ENCODE measurements at places on chromosomes 2 and 18.

GRCh38 chr2:197322143-197322542 lies 11.6 kb upstream of the ANKRD44 start:
- DNase-seq, result no peak

DNA sequence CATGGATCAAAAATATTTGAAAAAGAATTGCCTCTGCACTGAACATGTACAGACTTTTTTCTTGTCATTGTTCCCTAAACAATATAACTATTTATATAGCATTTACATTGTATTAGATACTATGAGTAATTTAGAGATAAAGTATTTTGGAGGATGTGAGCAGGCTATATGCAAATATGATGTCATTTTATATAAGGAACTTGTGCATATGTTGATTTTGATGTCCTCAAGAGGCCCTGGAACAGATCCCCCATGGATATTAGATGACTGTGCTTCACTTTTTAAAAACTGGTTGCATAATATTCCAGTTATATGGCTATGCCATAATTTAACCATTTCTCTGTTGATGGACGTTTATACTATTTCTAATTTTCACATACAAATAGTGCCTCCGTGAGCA lies 16.5 kb downstream of the LCLAT1 start:
- no peak for DNase-seq

DNA sequence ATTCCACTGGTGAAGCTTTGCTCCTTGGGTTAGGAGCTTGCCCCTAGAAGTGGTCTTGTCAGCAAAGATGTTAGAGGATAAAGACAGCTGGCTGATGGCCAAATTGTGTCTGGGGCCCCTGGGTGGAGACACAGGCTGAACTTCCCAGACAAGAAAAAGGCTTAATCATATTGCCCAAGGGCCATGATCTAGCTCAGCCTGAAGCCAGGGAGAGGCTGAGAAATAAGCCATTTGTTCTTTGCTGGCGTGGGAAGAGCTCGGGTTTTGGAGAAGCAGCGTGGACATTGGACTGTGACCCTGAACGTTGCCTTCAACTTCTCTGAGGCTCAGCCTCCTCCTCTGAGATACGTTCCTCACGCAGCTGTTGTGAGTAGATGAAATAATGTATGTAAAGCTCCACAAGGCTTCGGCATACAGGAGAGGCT lies 153.0 kb downstream of the ZFP36L2 start:
- DNase-seq, result peak; percentile 58

GRCh38 chr2:104476563-104476988 lies 377.3 kb upstream of the POU3F3 start:
- DNase-seq, result peak; percentile 44

DNA sequence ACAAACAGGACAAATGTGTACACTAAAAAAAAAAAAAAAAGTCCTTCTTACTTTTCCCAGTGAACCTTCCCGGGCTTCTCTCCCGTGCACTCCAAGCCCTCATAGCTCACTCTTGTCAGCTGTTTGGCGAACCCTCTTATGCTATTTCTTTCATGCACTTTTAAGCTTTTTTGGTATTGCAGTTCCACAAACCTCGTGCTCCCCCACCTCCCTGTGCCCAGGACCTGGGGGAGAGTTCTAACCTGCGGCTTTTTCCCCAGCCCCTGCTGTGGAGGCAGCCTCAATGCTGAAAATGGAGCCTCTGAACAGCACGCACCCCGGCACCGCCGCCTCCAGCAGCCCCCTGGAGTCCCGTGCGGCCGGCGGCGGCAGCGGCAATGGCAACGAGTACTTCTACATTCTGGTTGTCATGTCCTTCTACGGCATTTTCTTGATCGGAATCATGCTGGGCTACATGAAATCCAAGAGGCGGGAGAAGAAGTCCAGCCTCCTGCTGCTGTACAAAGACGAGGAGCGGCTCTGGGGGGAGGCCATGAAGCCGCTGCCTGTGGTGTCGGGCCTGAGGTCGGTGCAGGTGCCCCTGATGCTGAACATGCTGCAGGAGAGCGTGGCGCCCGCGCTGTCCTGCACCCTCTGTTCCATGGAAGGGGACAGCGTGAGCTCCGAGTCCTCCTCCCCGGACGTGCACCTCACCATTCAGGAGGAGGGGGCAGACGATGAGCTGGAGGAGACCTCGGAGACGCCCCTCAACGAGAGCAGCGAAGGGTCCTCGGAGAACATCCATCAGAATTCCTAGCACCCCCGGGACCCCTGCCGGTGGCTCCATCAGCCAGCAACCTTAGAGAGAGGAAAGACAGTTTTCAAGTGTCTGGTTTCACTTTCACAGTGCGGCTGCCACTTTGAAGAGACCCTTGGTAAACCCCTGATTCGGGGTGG lies 826 bp downstream of the KCNE4 start:
- no peak for DNase-seq

DNA sequence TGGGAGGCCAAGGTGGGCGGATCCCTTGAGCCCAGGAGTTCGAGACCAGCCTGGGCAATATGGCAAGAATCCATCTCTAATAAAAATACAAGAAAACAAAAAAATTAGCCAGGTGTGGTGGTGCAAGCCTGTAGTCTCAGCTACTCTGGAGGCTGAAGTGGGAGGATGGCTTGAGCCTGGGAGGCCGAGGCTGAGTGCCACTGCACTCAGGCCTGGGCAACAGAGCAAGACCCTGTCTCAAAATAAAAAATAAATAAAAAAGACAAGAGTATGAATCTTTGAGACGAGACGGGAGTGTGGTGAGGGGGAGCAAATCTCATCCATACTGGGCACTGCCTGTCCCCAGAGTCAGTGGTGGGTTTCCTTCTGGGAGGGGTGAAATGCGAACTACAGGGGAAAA lies 12.2 kb downstream of the GPR17 start:
- DNase-seq, result no peak

DNA sequence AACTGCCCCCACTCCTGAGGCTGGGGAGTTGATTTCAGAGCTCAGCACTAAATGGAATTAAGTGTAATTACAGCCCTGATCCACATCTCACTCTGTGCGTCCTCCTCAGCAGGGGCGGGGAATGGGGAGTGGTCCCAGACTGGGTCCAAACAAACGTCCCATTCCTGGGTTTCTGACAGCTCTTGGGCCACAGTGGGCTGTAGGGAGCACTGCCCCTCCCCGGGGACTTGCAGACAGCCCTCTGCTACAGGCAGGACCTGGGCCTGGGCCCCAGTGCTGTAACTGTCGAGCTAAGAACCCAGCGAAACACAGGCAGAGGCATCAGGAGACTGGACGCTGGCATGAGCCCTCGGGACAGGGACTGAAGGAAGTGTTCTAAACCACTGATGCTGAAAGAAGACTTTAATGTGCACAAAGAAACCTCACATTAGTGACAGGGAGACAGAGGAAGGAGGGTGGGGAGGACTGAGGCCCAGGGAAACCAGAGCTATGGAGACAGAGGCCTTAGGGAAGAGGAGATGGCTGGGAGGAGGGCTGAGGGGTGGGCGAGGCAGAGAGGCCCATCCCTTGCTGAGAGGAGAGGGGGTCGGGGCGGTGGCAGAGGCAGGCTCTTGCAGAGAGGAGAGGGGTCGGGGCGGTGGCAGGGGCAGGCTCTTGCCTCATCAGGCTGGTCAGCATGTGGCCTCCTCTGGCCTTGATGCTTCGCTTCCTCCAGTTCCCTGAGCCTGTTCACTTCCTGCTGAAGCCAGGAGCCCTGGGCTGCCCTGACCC lies 5.8 kb upstream of the SEMA4C start:
- peak; percentile 98 for DNase-seq

- no peak for DNase-seq
Observed at GRCh38 chr18:54872681-54873080, 44.4 kb downstream of the RAB27B start.

DNA sequence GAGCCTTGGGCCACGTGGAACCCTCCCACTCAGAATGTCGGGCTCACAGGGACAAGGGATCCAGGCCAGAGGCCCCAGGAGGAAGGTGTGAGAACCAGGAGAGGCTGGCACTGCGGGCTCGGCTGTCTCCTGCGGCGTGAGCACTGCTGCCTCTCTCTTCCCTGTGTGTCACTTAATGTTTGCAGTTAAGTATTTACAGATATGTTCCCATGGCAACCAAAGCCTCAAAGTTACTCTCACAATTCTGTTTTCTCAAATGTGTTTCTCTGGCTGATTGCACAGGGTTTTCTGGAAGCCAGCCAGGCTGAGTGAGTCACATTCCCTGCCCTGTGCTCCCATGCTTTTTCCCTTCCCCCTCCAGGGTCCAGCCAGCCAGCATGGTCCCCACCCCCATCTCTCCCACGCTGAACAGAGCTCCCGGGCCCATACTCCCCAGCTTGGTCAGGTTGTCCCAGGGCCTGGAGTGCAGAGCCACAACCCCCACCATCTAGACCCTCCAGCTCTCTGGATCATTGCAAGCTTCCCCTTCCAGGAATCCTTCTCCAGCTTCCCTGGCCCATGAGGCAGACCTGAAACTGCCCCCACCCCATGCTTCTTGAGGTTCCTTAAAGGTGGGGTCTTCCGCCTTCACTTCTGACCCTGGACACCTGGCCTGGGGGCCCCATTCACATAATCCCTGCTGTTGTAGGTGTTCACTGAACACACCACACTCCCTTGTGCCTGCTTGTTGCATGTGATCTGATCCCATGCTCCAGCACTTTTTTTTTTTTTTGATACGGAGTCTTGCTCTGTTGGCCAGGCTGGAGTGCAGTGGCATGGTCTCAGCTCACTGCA lies 265.9 kb downstream of the CELF4 start:
- peak; percentile 90 for DNase-seq

GRCh38 chr18:76495435-76496193 lies 572 bp upstream of the ZNF516 start:
- DNase-seq, result no peak

DNA sequence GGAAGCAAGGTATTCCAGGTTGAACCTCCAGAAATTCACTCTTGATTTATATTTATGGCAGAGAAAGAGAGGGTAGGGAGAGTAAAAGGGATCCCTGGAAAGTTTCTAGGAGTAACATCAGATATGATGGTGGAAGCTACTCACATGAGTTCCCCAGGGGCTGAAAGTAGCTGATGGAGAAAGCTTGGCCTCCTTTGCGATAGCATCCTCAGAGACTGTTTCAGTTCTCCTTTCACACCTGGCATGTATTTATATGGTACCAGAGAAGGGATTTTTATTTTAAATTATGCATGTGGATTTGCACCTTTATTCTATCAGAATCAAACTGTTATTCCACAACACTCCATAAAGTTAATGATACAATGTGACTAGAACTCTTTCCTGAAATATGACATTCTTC lies 126.3 kb upstream of the OSR1 start:
- DNase-seq, result no peak

GRCh38 chr2:85088921-85089320 lies 44.3 kb upstream of the TCF7L1 start:
- no peak for DNase-seq

DNA sequence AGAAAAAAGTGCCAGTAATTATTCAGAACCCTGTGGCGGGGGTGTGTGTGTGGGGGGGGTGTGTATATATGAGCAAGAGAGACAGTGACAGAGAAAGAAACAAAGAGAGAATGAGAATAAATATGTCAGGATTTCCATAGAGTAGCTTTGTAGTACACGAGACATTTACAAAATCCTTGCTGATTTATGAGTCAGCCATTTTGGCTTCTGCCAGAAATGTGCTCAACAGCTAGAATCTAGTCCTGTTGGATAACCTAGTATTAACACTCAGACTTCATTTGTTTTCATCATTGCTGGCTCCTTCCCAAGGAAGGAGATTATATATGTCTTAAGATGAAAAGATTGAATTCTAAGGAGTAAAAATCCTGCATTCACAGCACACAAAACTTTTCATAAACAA lies 140.5 kb upstream of the HNRNPA3 start:
- DNase-seq, result no peak

GRCh38 chr2:26696351-26696816 lies 3.9 kb downstream of the KCNK3 start:
- peak; percentile 11 for DNase-seq

GRCh38 chr2:226407135-226407534 lies 392.5 kb downstream of the IRS1 start:
- DNase-seq, result no peak

GRCh38 chr2:222146488-222146887 lies 152.3 kb downstream of the PAX3 start:
- no peak for DNase-seq

DNA sequence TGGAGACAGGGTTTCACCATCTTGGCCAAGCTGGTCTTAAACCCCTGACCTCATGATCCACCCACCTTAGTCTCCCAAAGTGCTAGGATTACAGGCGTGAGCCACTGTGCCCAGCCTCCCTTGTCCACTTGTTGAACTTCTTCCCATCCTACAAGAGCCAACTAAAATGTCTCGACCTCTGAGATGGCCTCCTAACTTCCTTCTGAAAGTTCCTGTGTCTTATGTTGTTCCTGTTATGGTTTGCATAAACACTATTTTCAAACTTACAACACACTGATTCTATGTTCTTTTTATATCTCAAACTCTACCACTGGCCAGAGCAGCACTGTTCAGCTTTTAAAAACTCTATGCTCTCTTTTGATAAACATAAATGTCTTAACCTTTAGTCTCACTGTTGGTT lies 63.3 kb upstream of the UGP2 start:
- no peak for DNase-seq

DNA sequence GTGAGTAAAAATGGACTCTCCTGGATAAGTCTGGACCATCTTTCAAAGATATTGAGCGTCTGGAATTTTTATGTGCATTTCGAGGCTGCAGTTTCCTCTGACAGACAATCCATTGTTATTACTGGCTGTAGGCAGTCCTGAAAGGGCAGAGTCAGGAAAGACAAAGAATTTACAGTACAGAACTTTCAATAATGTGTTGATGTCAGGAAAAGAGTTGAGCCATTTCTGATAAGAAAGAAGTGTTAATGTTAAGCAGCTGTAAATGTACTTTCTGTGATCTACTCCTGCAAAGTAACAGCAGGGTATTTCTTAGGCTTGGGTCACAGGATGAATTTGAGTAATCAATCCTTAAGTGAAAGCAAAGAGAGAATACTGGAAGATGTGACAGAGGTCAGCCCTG lies 29.8 kb downstream of the TSPYL6 start:
- DNase-seq, result peak; percentile 79

- no peak for DNase-seq
Observed at GRCh38 chr2:37928377-37928776, 3.3 kb downstream of the RMDN2 start.

- DNase-seq, result no peak
Observed at GRCh38 chr2:179655627-179656026, 205.8 kb downstream of the ZNF385B start.

- DNase-seq, result peak; percentile 11
Observed at GRCh38 chr2:186059096-186059495, 320.5 kb downstream of the FSIP2 start.

DNA sequence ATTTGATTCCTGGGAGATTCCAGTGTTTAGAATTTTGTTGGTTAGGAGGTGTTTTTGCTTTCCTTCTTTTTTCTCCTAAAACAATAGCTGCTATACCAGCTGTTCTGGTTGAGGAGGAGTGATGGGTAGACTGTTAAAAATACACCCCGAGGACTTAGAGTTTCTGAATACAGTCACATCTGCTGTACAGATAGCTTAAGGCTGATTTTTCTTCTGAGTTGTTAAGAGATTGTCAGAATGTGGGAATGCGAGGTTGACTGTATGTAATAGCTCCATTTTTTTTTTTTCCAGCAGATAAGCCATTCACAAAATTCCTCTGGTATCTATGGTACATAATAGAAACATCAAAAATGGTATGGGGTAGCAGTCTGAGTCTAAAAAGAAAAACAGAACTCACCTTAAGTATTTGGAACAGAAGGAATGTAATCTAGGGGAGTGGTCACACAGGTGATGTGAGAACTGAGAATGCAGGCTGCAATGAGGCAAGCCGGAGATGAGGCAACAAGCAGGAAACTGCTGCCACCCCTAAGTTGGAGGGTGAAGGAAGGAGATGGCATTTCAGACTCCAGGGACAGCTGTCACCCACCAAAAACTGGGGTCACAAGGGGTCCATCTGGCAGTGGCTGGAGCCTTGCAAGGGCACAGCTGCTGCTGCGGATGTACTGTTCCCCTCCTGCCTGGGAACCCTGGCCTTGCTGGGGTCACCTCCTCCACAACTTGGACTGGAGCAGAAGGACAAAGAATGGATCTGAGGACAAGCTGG lies 2.4 kb downstream of the DGKD start:
- DNase-seq, result no peak

Measured in foreskin melanocyte (primary cell).